Activated T-helper 1 cell treated with anti-CD3 and anti-CD28 coated beads, Interleukin-2, amount 50 U/mL, for 16 hours (primary cell): ENCODE measurements at places on chromosomes 2 and 18.

GRCh38 chr2:105961599-105962146, 217.0 kb downstream of the NCK2 start:
- no peak for DNase-seq

- DNase-seq = no peak
Measured at GRCh38 chr2:178109813-178110212, 2.4 kb upstream of the RBM45 start.

- DNase-seq = no peak
Measured at GRCh38 chr2:233408366-233409285, 54.3 kb downstream of the DGKD start.

GRCh38 chr2:241505781-241506201, 2.6 kb downstream of the STK25 start:
- DNase-seq = no peak

DNA sequence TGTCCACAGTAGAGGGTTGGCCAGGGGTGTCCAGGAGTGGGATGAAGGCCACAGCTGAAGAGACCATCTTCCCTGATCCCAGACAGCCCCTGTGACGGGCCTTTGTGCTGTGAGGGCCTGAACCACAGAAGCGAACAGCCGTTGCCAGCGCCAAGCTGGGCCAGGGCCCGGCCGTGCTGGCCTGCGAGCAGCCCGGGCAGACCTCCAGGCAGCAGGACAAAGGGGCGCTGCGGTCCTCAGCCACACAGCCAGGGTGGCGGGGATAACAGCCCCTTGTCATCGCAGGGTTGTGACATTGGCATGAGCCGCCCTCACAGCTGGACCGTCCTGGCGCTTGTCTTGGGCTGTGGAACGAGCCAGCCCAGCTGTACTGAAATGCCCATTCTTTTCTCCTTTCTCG, 161.1 kb downstream of the FAM210A start:
- DNase-seq = no peak
